Neural progenitor cell (in vitro differentiated cells): ENCODE measurements at places on chromosomes 2 and 18. TPM values are rescaled to one million over a fixed set of nuclear protein-coding genes. Genes with fewer than 3 reads are reported as not detected.

BCL2L11 gene
- 46.9 and 54.9 TPM in 2 replicates for total RNA-seq

SERPINB11 gene
- total RNA-seq, result not detected in 2 replicates

NHEJ1 gene
- 23.9 and 25.5 TPM in 2 replicates for total RNA-seq

IL1F10 gene
- total RNA-seq, result not detected in 2 replicates

PCARE gene
- not detected in 2 replicates for total RNA-seq

MOCOS gene
- 0.36 and 1.1 TPM in 2 replicates for total RNA-seq

CACNB4 gene
- 8.9 and 14.2 TPM in 2 replicates for total RNA-seq

IL1RL1 gene
- total RNA-seq, result not detected in 2 replicates

COPS8 gene
- total RNA-seq, result 196 and 267 TPM in 2 replicates

UGT1A6 gene
- total RNA-seq, result not detected in 2 replicates

HOXD13 gene
- not detected in 2 replicates for total RNA-seq

VSNL1 gene
- total RNA-seq, result 54.5 and 94.4 TPM in 2 replicates

CNPPD1 gene
- total RNA-seq, result 15.8 and 21.8 TPM in 2 replicates

FEV gene
- not detected in 2 replicates for total RNA-seq

STON1 gene
- 36.7 and 51.7 TPM in 2 replicates for total RNA-seq

CXXC1 gene
- 35.0 and 52.9 TPM in 2 replicates for total RNA-seq

TUBA4B gene
- not detected in 2 replicates for total RNA-seq

ARMC9 gene
- 42.8 and 45.8 TPM in 2 replicates for total RNA-seq

RAB11FIP5 gene
- total RNA-seq, result 4.2 and 6.8 TPM in 2 replicates

FEZ2 gene
- total RNA-seq, result 51.9 and 70.7 TPM in 2 replicates

CABLES1 gene
- 2.8 and 3.7 TPM in 2 replicates for total RNA-seq

FLACC1 gene
- total RNA-seq, result not detected in 2 replicates

NAT8 gene
- not detected in 2 replicates for total RNA-seq

IHH gene
- 0.06 TPM in 1 of 2 replicates, not detected in the other for total RNA-seq

IL18RAP gene
- not detected in 2 replicates for total RNA-seq

FAM124B gene
- total RNA-seq, result 0.15 TPM in 1 of 2 replicates, not detected in the other

KCNK3 gene
- not detected in 2 replicates for total RNA-seq

IL1R1 gene
- total RNA-seq, result 0.34 and 1.7 TPM in 2 replicates

NDUFS1 gene
- 110 and 115 TPM in 2 replicates for total RNA-seq

IL18R1 gene
- total RNA-seq, result 0.07 TPM in 1 of 2 replicates, not detected in the other

EPB41L3 gene
- 1.7 and 8.6 TPM in 2 replicates for total RNA-seq

SP110 gene
- total RNA-seq, result 0.65 and 1.3 TPM in 2 replicates

BOK gene
- 2.0 and 5.5 TPM in 2 replicates for total RNA-seq

GAL3ST2 gene
- total RNA-seq, result 0.09 TPM in 1 of 2 replicates, not detected in the other

TXNDC2 gene
- not detected in 2 replicates for total RNA-seq

HOXD12 gene
- total RNA-seq, result not detected in 2 replicates

VWC2L gene
- not detected in 2 replicates for total RNA-seq

TCF23 gene
- 0.03 TPM in 1 of 2 replicates, not detected in the other for total RNA-seq

EIF5B gene
- 13.4 and 26.8 TPM in 2 replicates for total RNA-seq

LRRC30 gene
- not detected in 2 replicates for total RNA-seq

SMAD2 gene
- 170 and 233 TPM in 2 replicates for total RNA-seq

RAD51AP2 gene
- 0.31 and 1.2 TPM in 2 replicates for total RNA-seq

AQP12A gene
- not detected in 2 replicates for total RNA-seq

VRK2 gene
- 24.1 and 39.2 TPM in 2 replicates for total RNA-seq

ANO7 gene
- 1.8 TPM in 1 of 2 replicates, not detected in the other for total RNA-seq

NPC1 gene
- 20.9 and 31.4 TPM in 2 replicates for total RNA-seq

KCNE4 gene
- not detected in 2 replicates for total RNA-seq

DLX2 gene
- 0.19 TPM in 1 of 2 replicates, not detected in the other for total RNA-seq

SLC11A1 gene
- total RNA-seq, result 0.03 TPM in 1 of 2 replicates, not detected in the other

FSHR gene
- total RNA-seq, result not detected in 2 replicates

OXER1 gene
- total RNA-seq, result 0.62 and 0.88 TPM in 2 replicates

STPG4 gene
- not detected in 2 replicates for total RNA-seq

RTP5 gene
- total RNA-seq, result not detected in 2 replicates

SERPINB4 gene
- total RNA-seq, result not detected in 2 replicates

HAUS1 gene
- total RNA-seq, result 141 and 201 TPM in 2 replicates

CAVIN2 gene
- not detected in 2 replicates for total RNA-seq

KCNG3 gene
- 6.8 and 7.8 TPM in 2 replicates for total RNA-seq
